ENCODE measurements at places on chromosomes 6 and 20. TPM values are rescaled to one million over a fixed set of nuclear protein-coding genes. Genes with fewer than 3 reads are reported as not detected.

Gene ATP6V1G2
- total RNA-seq = 0.11 TPM

Gene NKX2-4
- not detected for total RNA-seq

Gene MAFB
- total RNA-seq = 0.65 TPM

Gene RBBP8NL
- total RNA-seq = not detected

Gene CBLN4
- total RNA-seq = not detected

Gene ASIP
- not detected for total RNA-seq

Gene SLC17A4
- not detected for total RNA-seq

Gene CST7
- not detected for total RNA-seq

Gene GSTA3
- total RNA-seq = not detected

Gene ENPP3
- not detected for total RNA-seq

Gene PHACTR3
- 0.38 TPM for total RNA-seq

Gene SYNDIG1
- total RNA-seq = 5.9 TPM

Measured in hair follicular keratinocyte (primary cell).